ENCODE measurements at places on chromosomes 13 and 19.

- no peaks in the 10 kb centered on the region for H3K27me3 ChIP-seq
- peak overlapping the region; percentile 93 for H3K27ac ChIP-seq
- peaks cover 36% of the 10 kb centered on the region for H3K4me1 ChIP-seq
- peak overlapping the region; percentile 74 for H3K4me3 ChIP-seq
Observed at GRCh38 chr13:80340651-80341100, 250 bp downstream of the SPRY2 start.

- no peaks in the 10 kb centered on the region for H3K36me3 ChIP-seq
- no peak overlapping the region for H3K27ac ChIP-seq
- no peaks in the 10 kb centered on the region for H3K4me1 ChIP-seq
- DNase-seq: no peak
- H3K27me3 ChIP-seq: no peaks in the 10 kb centered on the region
- H3K4me3 ChIP-seq: no peak overlapping the region
Observed at GRCh38 chr13:42745655-42746054, 35.7 kb upstream of the FAM216B start.

- H3K27ac ChIP-seq: no peak overlapping the region
- H3K4me1 ChIP-seq: no peaks in the 10 kb centered on the region
- no peaks in the 10 kb centered on the region for H3K27me3 ChIP-seq
- DNase-seq: no peak
Observed at GRCh38 chr13:74778087-74778486, 643.9 kb upstream of the KLF12 start.

DNA sequence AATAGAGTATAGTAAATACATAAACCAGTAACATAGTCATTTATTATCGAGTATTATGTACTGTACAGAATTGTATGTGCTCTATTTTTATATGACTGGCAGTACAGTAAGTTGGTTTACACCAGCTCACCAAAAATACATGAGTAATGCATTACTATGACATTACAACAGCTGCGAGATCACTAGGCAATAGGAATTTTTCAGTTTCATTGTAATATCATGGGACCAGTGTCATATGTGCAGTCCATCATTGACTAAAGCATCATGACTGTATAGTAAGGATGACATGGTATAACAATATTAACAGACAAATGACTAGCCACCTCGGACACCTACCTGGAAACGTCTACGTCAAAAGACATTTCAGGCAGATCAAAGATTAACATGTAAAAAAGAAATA is 33.6 kb downstream of the ATP7B start:
- DNase-seq: no peak
- no peaks in the 10 kb centered on the region for H3K4me1 ChIP-seq
- no peak overlapping the region for H3K27ac ChIP-seq
- H3K36me3 ChIP-seq: no peaks in the 10 kb centered on the region

DNA sequence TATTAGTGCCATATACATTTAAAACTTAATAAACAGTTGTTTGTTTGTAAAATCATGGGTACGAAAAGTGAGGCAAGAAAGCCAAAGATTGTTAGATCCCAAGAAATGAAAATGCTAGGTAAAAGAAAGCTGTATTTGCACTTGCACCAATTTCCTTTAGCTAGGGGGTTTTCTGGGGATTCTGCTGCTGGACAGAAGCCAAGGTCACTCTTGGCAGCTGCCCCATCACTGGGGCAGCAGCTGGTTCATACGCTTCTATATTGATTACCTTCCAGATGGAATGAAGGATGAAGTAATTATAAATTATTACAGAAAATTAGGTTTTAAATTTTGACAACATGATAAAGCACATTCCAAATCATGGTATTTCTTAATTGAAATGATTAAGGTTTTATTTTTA is 127.4 kb downstream of the SLITRK5 start:
- H3K27me3 ChIP-seq: no peaks in the 10 kb centered on the region
- H3K27ac ChIP-seq: no peak overlapping the region
- H3K4me3 ChIP-seq: no peak overlapping the region

- H3K27me3 ChIP-seq: no peaks in the 10 kb centered on the region
- H3K27ac ChIP-seq: peak overlapping the region; percentile 73
- no peak for DNase-seq
- peaks cover 13% of the 10 kb centered on the region for H3K4me1 ChIP-seq
- peak overlapping the region; percentile 95 for H3K4me3 ChIP-seq
Observed at GRCh38 chr19:41883463-41883820, 458 bp downstream of the ARHGEF1 start.

GRCh38 chr13:112141643-112142400 is 74.9 kb downstream of the SOX1 start:
- no peak overlapping the region for H3K27ac ChIP-seq
- no peaks in the 10 kb centered on the region for H3K27me3 ChIP-seq
- H3K36me3 ChIP-seq: no peaks in the 10 kb centered on the region
- no peak for DNase-seq

- H3K27me3 ChIP-seq: no peaks in the 10 kb centered on the region
- peaks cover 23% of the 10 kb centered on the region for H3K4me1 ChIP-seq
- peak; percentile 35 for DNase-seq
Observed at GRCh38 chr19:51692468-51692867, 662 bp upstream of the SPACA6 start.

GRCh38 chr19:11458236-11458900 is 22.5 kb downstream of the ELAVL3 start:
- no peak overlapping the region for H3K4me3 ChIP-seq
- H3K27me3 ChIP-seq: no peaks in the 10 kb centered on the region
- H3K4me1 ChIP-seq: peaks cover 5% of the 10 kb centered on the region
- H3K36me3 ChIP-seq: no peaks in the 10 kb centered on the region
- H3K27ac ChIP-seq: no peak overlapping the region

DNA sequence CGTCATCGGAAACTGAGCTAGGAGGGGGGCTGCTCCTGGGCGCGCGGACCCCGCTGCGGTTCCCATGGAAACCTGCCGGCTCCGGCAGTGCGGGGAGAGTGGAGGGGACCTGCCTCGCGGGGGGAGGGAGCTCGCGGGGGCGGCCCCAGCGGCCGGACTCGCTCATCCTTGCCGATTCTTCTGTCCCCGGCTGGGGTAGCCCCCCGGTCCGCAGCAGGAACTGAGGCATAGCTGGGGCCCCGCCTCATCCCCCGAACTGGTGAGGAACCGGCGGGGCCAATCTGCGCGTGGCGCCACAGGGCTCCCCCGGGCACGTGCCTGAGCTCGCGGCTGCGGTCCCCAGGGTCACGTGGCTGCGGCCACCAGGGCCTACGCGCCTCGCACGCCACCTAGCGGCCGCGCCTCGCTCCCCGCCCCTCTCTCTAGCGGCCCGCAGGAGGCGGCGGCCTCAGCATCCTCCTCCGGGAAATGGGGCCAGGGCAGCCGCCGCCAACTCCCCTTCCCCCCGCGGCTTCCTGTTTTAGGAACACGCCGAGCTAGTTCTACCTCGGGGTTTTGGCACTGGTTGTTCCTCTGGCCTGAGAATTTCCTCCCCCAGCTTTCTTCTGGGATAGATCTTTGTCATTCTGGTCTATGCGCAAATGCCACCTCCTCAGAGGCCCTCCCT is 1.7 kb upstream of the ELAVL3 start:
- H3K4me3 ChIP-seq: no peak overlapping the region
- no peak overlapping the region for H3K27ac ChIP-seq
- H3K27me3 ChIP-seq: peaks cover 16% of the 10 kb centered on the region
- H3K4me1 ChIP-seq: peaks cover 31% of the 10 kb centered on the region

GRCh38 chr19:15837221-15837731 is 21.8 kb upstream of the OR10H1 start:
- H3K27ac ChIP-seq: peak overlapping the region; percentile 95
- no peak for DNase-seq
- H3K36me3 ChIP-seq: no peaks in the 10 kb centered on the region
- peak overlapping the region; percentile 13 for H3K4me3 ChIP-seq

Data from adrenal gland (tissue), 19 donors.